ENCODE measurements at places on chromosomes 5 and 9. TPM values are rescaled to one million over a fixed set of nuclear protein-coding genes. Genes with fewer than 3 reads are reported as not detected.

Gene PCDHGA3
- 0.22 TPM for total RNA-seq

Gene CNTFR
- total RNA-seq = not detected

Gene STXBP1
- total RNA-seq = 58.5 TPM

Gene RMRP
- 11,544 TPM for total RNA-seq

Gene POU5F2
- 1.4 TPM for total RNA-seq

Gene SPATA31D4
- under 0.01 TPM for total RNA-seq

Gene PRR7
- total RNA-seq = 4.9 TPM

Gene KCNV2
- not detected for total RNA-seq

Gene GPBP1
- 80.3 TPM for total RNA-seq

Gene PAM
- 628 TPM for total RNA-seq

Gene GNG10
- 104 TPM for total RNA-seq

Gene ZNF658
- total RNA-seq = 4.6 TPM

Gene GFI1B
- not detected for total RNA-seq

Gene GLDC
- 1.4 TPM for total RNA-seq

Gene SIT1
- total RNA-seq = not detected

Gene MARCOL
- not detected for total RNA-seq

Gene CCNO
- 0.22 TPM for total RNA-seq

Gene AMBP
- not detected for total RNA-seq

Gene ELAVL2
- under 0.01 TPM for total RNA-seq

Gene TMEM252
- not detected for total RNA-seq

Gene SNCB
- 2.8 TPM for total RNA-seq

Gene PITX1
- 1.5 TPM for total RNA-seq

Gene GMCL2
- not detected for total RNA-seq

Gene CDKN2B
- 24.9 TPM for total RNA-seq

Gene ANAPC2
- total RNA-seq = 29.9 TPM

Gene SLC27A6
- total RNA-seq = 2.2 TPM

Gene RORB
- 6.0 TPM for total RNA-seq

Gene MEIKIN
- not detected for total RNA-seq

Gene SOWAHA
- not detected for total RNA-seq

Gene PCDHGA10
- 5.2 TPM for total RNA-seq

Gene CD74
- 0.22 TPM for total RNA-seq

Gene KLF4
- 3.3 TPM for total RNA-seq

All from uterine smooth muscle cell (primary cell).